GM23338 (cell line): ENCODE measurements at places on chromosomes 7 and 10.

DNA sequence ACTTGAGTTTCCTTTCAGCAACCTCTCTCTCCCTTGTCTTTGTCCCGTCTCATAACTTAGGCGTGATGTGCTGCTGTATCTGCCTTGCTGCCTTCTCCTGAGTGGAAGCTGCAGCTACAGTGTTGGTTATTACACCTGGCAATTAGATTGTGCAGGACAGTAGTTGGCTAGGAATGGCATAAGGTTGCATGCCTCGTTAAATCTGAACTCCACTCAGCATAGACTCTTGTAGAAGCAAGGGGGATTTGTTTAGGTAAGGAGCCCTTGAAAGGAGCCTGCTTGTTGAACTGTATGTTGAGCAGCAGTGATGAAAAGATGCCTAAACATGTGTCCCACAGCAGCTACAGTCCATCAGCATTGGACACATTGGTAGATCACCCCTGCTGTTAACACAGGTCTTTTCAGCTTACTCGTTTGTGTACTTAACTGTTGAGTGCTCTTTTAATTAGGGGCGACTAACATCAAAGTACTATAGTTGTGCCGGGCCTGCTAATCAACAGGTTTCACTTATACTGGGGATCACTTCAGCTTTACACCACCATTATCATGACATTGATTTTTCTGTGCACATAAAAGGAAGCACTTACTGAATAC, 225.0 kb downstream of the AUTS2 start:
- DNase-seq, result no peak

DNA sequence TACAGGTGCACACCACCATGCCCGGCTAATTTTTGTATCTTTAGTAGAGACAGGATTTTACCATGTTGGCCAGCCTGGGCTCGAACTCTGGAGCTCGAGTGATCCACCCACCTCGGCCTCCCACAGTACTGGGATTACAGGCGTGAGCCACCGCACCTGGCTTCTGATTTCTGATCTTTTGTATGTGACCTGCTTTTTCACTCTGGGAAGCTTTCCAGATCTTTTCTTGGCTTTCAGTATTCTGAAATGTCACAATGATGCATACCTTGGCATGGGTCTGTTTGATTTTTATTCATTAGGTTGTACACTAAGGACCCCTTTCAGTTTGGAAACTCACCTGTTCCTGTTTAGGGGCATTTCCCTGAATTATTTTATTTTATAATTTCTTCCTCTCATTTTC, 41.6 kb downstream of the PROSER2 start:
- no peak for DNase-seq

GRCh38 chr10:14481752-14482151, 151.0 kb upstream of the FRMD4A start:
- DNase-seq, result no peak

- DNase-seq, result no peak
These were observed 46.1 kb downstream of the MAGI2 start for GRCh38 chr7:79407351-79407750.

- no peak for DNase-seq
These were observed 71.5 kb downstream of the PARP12 start for GRCh38 chr7:139991269-139991666.

GRCh38 chr7:143391462-143392404, 10.6 kb downstream of the ZYX start:
- no peak for DNase-seq

- peak; percentile 93 for DNase-seq
These were observed 10.7 kb downstream of the TSPAN14 start for GRCh38 chr10:80464557-80465450.

DNA sequence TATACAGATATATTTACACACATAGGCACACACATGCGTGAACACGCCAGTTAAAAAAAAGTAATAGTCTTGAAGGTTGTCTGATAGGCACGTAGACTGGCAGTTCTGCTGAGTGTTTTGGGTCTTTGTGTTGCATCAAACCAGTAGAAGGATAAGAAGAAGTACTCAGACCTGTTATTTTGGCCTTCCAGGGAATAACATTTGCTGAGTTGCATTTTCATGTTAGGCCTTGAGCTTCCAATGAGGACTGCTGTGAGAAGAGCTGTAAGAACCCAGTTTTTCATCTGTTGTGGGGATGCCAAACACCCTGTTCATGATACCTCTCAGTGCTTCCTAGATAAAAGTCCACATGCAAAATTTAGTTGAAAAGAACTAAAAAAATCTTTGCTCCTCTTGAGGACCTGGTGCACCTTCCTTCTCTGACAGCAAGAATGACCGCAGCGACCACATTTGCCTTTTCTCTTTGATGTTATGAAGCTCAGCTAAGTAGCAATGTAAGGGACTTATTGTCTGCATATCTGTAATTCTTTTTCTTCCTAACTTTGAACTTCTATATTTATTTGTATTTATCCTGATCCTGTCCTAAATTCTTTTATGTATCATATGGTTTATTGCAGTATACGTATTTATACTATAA, 27.2 kb downstream of the HIPK2 start:
- DNase-seq, result no peak

DNA sequence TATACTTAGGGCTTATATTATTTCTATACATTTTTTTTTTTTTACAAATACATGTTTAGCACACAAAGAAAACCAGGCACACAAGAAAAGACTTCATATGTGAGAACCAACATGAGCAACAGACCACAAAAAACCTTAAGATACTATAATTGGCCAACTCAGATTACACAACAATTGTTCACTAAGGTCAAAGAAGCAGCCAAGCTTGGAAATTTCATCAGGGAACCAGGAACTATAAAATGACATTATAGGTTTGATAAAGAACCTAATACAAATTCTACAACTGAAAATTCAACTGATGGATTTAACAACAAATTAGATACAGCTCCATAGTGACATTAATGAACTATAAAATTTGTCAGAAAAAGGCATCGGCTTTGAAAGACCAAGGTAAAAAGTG, 4.4 kb upstream of the LUC7L2 start:
- DNase-seq, result no peak

GRCh38 chr7:2115760-2116447, 116.8 kb downstream of the MAD1L1 start:
- no peak for DNase-seq

DNA sequence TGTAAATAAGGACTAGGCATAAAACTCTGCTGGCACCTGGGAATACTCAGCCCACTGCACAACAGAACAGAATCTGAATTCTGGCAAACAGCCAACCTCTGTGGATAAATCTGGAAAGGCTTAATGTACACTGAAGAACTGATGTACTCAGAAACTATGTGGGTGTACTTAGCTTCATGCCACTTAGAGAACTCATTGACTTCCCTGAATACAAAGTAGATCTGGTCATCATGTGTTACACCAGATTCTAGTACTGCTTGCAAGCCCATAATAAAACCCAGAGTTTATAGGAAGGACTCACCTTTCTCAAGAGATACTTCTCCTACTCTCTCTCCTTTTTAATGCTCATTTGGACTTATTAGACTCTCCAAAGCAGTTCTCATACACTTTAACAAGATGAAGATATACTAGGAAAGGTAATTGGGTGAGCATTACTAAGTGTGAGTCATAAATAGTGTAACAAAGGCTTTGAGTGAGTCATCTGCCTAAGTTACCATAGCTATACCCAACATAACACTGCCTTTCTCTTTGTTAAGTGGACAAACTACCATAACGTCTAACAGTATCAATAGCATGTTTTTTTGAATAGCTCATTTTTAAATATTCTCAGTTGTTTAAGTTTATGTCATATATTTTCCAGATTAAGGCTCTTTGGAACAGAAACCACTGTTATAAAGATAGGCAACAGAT, 309.1 kb downstream of the MDFIC start:
- DNase-seq, result no peak

GRCh38 chr7:36668750-36669149, 55.5 kb downstream of the AOAH start:
- no peak for DNase-seq

DNA sequence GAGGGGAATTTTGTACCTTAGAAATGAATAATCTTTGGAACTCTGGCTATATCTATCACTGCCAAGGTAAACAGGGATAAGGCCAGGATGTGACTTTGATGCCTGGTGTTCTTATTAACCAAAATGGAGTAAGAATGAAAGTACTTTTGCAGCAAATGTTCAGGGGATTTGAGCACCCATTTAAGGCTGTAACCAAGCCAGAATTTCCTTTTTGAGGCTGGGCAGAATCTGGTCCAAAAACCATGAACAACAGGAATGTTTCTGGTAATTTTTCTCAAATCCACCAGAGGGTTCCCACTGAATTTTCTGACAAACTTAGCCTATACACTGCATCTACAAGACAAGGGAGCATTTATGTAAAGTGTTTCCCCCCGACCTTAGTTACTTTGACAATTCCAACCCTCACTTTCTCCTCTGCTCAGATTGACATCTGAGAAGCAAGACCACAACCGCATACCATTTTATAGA, 120.6 kb downstream of the BAMBI start:
- DNase-seq, result no peak

DNA sequence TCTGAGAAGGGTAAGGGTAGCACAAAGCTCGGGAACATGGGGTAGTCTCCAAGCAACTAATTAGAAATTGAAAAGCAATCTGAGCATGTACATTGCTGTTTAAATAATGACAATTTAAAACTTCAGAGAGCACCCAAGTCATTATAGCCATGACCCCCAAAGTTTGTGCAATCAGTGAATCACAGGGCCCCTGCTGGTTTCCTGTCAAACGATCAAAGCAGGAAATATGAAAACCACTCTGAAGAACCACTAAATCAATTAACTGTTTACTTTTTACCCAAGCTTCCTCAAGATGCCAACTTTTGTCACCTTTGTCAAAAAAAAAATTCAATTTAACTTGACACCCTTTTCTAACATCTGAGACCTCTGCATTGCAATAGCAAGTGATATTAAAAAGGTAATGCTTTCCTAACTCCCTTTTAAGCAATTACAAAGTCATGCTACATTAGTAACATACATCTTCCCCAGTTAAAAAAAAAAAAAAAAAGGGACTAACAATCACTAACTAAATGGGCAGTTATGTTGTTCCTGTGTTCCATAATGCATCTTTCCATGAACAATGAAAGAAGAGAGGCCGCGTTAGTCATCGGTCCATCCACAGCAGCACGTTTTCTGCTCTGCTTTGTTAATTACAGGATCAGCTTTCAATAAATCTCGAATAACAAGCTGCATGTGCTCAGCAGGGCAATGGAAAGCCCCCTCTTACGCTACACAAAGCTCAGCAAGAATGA, 80.6 kb downstream of the ETV1 start:
- no peak for DNase-seq

- peak; percentile 63 for DNase-seq
These were observed 39.8 kb upstream of the MSRB2 start for GRCh38 chr10:23055424-23056185.

DNA sequence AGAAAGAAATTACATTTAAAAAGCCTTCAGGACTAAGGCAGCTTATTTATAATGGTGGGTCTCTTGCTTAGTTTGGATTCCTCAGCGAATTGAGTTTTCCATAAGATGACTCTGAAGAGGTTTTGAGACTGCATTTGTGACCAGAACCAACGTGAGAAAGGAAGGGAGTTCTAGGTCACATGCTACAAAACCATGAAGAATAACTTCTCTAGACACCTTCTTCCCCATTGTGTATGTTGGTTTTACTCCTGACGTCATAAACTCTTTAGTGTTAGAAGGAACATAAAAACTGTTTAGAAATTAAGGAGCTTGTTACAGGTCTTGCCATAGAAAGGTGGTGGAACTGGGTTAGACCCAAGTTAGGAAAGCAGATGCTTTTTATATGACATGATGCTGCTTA, 11.1 kb downstream of the PTPN12 start:
- DNase-seq, result no peak

DNA sequence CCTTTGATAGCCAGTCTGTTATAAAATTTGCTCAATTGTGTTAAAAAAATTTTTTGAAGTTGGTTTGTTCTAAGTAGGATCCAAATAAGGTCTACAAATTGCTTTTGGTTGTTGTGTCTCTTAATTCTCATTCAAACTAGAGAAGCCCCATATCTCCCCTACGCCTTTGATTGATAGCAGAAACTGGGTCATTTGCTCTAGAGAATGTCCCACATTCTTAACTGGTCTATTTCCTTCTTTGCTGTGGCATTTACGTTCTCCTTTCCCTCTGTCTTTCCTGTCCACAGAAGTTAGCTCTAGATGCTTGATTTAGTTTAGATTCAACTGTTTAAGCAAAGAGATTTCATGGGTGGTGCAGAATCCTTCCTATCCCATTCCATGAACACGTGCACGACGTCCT, 174.6 kb upstream of the SVIL start:
- DNase-seq, result no peak
